ENCODE measurements at places on chromosomes 11 and 22. TPM values are rescaled to one million over a fixed set of nuclear protein-coding genes. Genes with fewer than 3 reads are reported as not detected.

GRCh38 chr11:22349491-22349890, 11.3 kb downstream of the SLC17A6 start:
- H3K4me1 ChIP-seq, result no peaks in the 10 kb centered on the region
- no peak overlapping the region for H3K27ac ChIP-seq
- peaks cover 2% of the 10 kb centered on the region for H3K27me3 ChIP-seq
- H3K36me3 ChIP-seq, result no peaks in the 10 kb centered on the region
- DNase-seq, result no peak
- no peak overlapping the region for H3K4me3 ChIP-seq

GRCh38 chr11:75028321-75028720, 39.6 kb downstream of the NEU3 start:
- H3K36me3 ChIP-seq, result no peaks in the 10 kb centered on the region
- no peaks in the 10 kb centered on the region for H3K27me3 ChIP-seq
- H3K4me3 ChIP-seq, result no peak overlapping the region
- DNase-seq, result no peak
- no peak overlapping the region for H3K27ac ChIP-seq

The A4GALT gene
- 186 TPM for total RNA-seq

The ZDHHC13 gene
- 18.9 TPM for total RNA-seq

- H3K4me3 ChIP-seq, result no peak overlapping the region
- no peaks in the 10 kb centered on the region for H3K4me1 ChIP-seq
- H3K36me3 ChIP-seq, result no peaks in the 10 kb centered on the region
- no peak for DNase-seq
Observed at GRCh38 chr11:116421529-116422185, 351.1 kb downstream of the BUD13 start.

DNA sequence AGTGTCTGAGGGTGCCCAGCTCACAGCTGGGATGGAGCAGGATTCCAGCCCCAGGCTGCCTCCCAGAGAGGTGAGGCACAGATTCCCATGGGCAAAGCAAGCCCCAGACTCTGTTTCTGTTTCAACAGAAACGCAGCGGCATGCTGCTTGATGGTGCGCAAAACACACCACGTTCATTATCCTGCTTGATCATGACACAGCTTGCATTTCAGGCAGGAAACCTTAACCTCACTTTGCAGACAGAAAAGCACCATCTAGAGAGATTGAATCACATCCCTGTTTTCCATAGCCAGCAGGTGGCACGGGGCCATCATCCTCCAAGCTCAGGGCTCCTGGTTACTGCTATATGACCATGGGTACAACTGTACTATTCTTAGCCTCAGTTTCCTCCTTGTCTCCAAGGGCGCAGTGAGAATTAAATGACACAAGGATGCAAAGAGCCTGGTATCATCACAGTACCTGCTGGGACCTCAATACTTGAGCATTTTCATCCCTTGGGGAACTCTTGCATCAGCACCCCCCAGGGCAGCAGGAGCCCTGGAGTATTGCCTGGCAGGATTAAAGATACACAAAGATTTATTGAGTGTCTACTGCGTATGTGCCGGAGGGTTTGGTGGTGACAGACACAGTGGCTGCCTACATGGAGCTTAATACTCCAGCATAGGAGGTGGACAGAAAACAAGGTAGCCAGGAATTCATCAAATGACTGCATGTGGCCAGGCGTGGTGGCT, 110.0 kb downstream of the TP53I11 start:
- no peaks in the 10 kb centered on the region for H3K36me3 ChIP-seq
- peaks cover 8% of the 10 kb centered on the region for H3K4me1 ChIP-seq
- no peak overlapping the region for H3K27ac ChIP-seq
- no peak overlapping the region for H3K4me3 ChIP-seq
- no peaks in the 10 kb centered on the region for H3K27me3 ChIP-seq
- no peak for DNase-seq

The SUSD2 gene
- 14.8 TPM for total RNA-seq
